ENCODE measurements at places on chromosomes 12 and 14.

GRCh38 chr14:51382506-51382905, 142.5 kb downstream of the TMX1 start:
- no peak for DNase-seq

- no peak for DNase-seq
These were observed 23.7 kb upstream of the SERPINA6 start for GRCh38 chr14:94346841-94347240.

- no peak for DNase-seq
These were observed 55.8 kb downstream of the CCDC85C start for GRCh38 chr14:99548255-99548654.

DNA sequence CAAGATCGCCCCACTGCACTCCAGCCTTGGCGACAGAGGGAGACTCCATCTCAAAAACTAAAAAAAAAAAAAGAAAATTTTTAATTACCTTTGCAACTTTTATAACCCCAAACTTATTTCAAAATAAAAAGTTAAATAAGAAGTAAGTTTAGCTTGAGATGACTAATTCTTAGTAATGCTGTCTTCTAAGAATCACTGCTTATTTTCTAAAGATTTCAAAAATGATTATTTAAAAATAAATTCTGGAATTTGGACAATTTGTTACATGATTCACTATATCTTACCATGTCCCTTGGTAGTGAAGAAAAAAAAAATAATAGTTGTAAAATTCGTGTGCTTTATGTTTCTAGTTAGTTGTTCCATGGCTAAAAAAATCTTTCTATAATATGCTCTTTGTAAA, 11.6 kb upstream of the HECTD1 start:
- DNase-seq = no peak

- DNase-seq = no peak
These were observed 50.5 kb downstream of the TRAF3 start for GRCh38 chr14:102827716-102828115.

DNA sequence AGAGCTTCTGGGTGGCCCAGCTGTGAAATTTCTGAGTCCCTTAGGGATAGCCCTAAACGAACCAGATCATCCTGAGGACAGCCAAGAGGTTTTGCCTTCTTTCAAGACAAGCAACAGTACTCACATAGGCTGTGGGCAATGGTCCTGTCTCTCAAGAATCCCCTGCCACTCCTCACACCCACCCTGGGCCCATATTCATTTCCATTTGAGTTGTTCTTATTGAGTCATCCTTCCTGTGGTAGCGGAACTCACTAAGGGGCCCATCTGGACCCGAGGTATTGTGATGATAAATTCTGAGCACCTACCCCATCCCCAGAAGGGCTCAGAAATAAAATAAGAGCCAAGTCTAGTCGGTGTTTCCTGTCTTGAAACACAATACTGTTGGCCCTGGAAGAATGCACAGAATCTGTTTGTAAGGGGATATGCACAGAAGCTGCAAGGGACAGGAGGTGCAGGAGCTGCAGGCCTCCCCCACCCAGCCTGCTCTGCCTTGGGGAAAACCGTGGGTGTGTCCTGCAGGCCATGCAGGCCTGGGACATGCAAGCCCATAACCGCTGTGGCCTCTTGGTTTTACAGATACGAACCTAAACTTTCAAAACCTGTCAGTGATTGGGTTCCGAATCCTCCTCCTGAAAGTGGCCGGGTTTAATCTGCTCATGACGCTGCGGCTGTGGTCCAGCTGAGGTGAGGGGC, 38.9 kb downstream of the DAD1 start:
- no peak for DNase-seq

- no peak for DNase-seq
These were observed 293.9 kb downstream of the ITPR2 start for GRCh38 chr12:26539131-26539530.

All from NCI-H2081 treated with DMSO at 0.1 percent for 48 hours (cell line).